ENCODE measurements at places on chromosomes 7 and 10.
A peak's percentile ranks its signal among the peaks of the same experiment; 100 is the strongest.

DNA sequence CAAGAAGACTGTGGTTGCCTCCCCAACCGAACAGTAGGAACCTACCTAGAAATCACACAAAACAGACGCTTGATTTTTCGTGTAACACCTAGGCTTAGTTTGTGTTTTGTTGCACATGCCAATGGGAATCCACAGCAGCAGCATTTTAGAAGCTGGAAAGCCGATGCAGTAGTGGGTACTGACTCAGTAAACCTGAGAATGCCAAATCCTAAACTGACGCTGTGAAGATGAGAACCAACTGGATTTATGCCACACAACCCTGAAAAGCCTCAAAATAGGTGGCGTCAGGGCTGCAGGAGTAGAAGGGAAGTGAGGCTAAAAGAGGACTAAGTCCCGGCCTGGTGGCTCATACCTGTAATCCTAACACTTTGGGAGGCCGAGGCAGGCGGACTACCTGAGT, 162.5 kb downstream of the REEP3 start:
- DNase-seq, result no peak

GRCh38 chr7:99040104-99040958, 103.6 kb downstream of the SMURF1 start:
- DNase-seq, result peak; percentile 80

DNA sequence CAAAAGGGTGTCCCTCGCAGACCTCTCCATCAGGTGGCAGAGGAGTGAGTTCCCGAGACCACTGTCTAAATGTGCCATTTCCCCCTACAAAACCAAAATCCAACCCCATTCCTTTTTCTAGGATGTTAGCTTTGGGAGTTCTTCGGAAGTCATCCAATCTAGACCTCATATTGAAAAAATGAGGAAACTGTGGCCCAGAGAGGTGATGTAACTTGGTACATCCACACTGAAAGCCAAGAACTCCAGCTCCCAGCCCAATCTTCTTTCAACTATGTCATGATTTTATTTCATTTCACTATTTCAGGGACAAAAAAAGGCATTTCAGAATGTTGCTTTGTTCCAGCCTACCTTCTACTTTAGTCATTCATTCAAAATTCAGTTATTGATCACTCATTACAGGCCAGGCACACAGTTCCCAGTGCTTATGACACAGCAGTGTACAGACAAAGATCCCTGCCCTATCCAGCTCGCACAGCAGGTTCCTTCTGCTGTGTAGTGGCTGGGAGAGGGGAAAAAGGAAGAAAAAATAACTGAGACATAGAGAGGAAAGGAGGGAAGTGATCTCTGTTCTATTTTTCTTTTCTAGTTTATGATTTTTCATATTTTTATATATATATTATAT, 35.8 kb downstream of the SCRN1 start:
- DNase-seq, result no peak

GRCh38 chr10:96988426-96988825, 156.3 kb downstream of the LCOR start:
- DNase-seq, result no peak

GRCh38 chr10:63681993-63682697, 160.9 kb downstream of the REEP3 start:
- peak; percentile 76 for DNase-seq

DNA sequence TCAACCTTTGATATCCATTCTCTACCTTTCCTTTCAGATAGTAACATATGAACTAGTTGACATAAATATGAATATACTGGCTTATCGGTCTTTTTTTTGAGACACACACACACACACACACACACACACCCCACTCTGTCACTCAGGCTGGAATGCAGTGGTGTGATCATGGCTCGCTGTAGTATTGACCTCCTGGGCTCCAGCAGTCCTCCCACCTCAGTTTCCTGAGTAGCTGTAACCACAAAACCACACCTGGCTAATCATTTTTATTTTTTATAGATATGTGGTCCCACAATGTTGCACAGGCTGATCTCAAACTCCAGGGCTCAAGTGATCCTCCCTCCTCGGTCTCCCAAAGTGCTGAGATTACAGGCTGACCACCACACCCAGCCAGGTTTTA, 14.2 kb upstream of the NT5C3A start:
- DNase-seq, result no peak

DNA sequence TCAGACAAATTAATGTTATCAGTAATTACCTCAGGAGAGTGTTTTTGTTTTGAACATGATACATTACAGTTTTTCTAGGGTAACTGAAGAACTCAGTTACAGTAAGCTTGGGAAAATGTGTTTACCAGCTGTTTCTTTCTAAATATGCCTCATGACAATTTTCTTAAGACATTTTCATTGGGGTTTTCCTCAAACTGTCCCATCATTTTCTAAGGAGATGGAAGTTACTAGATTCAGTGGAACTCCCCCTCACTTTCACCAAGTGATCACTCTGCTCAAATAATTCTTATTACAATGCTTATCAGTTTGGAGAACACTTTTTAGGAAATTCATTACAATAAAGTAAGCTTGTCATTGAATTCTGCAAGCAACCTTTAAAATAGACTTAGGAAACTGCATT, 6.4 kb upstream of the SPAG6 start:
- no peak for DNase-seq

GRCh38 chr10:7435674-7436073, 24.8 kb upstream of the SFMBT2 start:
- no peak for DNase-seq

DNA sequence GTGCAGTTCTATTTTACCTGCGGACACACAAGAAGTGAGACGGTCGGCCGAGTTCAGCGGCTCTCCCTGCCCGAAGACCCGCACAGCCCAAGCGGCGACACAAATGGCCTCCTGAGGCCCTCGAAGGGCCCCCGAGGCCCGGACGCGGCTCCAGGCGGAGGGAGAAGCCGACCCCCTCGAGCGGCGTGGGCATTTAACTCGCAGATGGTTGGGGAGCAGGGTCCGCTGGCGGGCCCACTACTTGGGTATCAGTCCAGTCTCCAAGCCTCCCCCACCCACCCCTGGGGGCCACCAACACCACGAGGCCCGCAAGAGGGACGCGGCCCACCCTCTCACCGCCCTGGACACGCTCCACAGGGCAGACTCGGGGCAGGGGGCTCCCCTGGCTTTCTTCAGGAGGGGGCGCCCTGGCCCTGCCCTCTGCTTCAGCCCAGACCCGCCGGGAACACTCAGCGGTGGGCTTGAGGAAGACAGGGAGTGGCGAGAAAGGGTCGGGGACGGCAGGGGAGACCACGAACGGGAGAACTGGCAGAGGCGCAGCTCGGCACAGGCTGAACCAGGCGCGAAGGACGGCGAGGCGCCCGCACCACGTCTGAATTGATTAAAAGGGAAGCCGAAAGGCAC, 1.7 kb downstream of the IGF2BP3 start:
- no peak for DNase-seq

GRCh38 chr10:106504536-106504935, 660.0 kb downstream of the SORCS1 start:
- no peak for DNase-seq

DNA sequence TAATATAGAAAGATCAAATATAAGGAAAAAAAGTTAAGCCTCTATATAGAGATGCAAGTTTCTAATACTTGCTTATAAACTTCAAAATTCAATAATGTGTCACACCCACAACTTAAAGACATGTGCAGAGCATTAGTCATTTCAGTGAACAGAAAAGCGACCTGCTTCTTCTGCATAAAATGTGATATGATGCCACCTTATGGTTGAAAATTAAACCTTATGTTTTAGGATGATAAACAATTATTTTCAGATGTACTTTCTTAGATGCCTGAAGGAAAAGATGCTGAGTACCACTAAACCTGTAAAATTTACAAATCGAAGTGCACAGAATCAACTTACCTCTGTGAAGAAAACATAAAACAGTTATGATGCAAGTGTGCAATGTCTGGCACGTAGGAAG, 96.0 kb downstream of the MTERF1 start:
- DNase-seq, result peak; percentile 38

GRCh38 chr7:54995610-54996363, 23.0 kb upstream of the EGFR start:
- no peak for DNase-seq

DNA sequence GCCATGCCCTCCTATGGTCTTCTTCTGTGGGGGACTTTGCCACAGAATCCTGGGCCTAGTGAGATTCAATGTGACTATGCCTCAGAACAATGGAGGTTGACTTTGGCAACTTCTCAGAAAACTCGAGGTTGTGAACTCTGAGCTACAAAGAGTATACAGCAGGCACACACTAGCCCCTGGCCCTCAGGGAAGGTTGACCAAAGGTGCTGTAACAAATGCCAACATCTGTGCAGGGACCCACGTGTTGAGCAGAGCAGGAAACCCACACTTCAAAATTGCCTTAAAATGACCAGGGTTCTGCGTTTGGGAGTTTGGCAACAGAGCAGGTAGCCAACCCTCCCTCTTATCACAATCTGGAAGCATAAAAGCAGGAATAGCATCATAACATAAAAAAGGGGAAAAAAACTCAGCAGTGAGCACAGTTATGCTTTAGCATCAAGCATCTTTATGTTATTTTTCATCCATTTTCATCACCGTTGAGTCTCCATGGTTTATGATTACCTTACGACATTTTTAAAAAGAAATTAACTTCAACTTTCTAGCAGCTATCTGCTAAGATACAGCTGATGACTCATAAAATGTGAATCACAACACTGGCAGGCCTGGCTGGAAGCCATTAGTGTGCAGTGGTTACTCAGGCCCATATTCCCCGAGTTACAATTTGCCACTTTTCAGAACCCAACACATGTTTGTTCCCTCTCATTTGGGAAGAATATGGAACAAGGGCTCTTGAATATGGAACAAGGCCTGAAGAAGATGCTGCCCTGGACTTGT, 11.1 kb downstream of the PRLHR start:
- no peak for DNase-seq

- no peak for DNase-seq
Measured at GRCh38 chr10:60367024-60367423, 22.7 kb downstream of the ANK3 start.

DNA sequence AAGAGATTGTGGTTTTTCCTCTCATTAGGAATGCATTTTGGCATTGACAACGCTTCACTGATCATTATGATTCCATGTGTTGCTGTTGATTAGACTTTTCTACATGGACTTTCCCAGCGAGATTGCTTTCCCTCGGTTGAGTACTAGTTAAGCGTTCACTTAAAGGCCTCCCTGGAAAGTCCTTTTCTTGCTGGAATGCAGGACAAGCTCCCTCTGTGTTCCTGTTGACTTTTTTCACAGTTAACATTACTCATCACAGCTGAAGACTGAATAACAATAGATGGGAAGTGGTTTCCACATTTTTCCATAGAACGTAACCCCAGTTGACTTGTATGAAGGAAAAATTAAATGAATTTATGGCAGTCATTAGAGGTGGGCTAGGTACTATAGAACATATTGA, 2.6 kb upstream of the CAV1 start:
- peak; percentile 57 for DNase-seq

DNA sequence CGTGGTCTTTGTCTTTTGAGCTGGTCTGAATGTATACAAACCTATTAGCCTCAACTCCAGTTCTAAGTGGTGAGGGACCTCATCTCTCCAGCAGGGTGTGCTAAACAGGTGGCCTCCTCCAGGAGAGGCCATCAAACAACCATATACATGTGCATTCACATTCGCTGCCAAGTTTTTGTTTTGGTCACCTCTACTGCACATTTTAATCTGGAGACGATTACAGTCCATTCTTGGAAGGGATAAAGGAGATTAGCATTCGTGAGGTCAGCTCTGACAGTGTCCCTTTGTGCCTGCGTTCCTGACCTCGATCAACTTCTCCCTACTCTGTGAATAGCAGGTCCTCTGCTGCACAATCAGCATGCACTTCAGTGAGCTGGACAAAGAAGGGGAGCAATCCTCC, 60.8 kb downstream of the RHOBTB1 start:
- no peak for DNase-seq

GRCh38 chr10:6270951-6271350, 68.2 kb downstream of the PFKFB3 start:
- DNase-seq, result no peak

GRCh38 chr7:2869981-2870380, 25.9 kb upstream of the GNA12 start:
- DNase-seq, result no peak

- peak; percentile 40 for DNase-seq
Measured at GRCh38 chr7:30564243-30564892, 30.3 kb upstream of the GARS1 start.

DNA sequence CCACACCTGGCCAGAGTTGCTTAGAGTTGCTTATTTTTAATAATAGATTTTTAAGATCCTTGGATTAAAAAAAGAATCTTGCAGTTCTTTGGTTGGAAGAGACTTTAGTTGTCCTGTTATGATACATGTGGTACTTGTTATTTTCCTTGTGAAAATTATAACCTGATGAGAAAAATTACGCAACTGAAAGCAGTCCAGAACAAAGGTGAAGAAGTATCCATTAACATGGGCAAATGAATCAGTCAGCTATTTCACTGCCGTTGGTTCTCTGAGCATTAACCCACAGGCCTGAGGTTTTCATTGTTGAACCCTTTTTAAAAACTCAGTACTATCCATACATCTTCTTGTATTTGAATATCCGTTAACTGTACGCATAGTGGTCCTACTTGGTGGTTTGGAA, 68.2 kb downstream of the GALNT11 start:
- no peak for DNase-seq

GRCh38 chr10:9243941-9244411, 1189.5 kb downstream of the GATA3 start:
- no peak for DNase-seq

DNA sequence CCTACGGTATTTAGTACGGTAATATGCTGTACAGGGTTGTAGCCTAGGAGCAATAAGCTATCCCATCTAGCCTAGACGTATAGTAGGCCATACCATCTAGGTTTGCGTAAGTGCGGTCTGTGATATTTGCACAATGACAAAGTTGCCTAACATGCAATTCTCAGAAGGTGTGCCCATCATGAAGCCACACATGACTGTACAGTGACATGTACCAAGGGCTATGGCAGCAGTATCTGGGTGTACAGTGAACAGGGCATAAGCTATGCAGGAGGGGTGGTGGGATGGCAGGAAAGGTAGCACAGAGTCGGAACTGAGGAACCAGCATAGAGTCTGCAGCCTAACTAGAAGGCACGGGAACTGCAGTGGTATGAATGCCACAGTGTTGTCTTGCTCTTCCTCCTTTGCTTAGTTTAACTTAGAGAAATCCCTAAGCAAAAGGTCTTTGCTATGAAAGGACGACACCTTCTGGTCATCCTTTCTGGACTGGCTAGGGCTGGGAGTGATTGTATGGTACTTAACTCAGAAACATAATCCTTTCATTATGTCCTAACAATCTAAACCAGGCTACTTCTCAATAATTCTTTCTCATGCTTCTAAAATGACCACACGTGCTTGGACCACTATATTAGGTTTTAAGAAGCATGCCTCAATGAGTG, 93.5 kb downstream of the DYNC1I1 start:
- no peak for DNase-seq

GRCh38 chr7:2629746-2630681, 1.8 kb upstream of the TTYH3 start:
- no peak for DNase-seq

GRCh38 chr10:127272076-127272475, 75.7 kb upstream of the INSYN2A start:
- no peak for DNase-seq
